ENCODE measurements at places on chromosomes 16 and 17.
A peak's percentile ranks its signal among the peaks of the same experiment; 100 is the strongest.

DNA sequence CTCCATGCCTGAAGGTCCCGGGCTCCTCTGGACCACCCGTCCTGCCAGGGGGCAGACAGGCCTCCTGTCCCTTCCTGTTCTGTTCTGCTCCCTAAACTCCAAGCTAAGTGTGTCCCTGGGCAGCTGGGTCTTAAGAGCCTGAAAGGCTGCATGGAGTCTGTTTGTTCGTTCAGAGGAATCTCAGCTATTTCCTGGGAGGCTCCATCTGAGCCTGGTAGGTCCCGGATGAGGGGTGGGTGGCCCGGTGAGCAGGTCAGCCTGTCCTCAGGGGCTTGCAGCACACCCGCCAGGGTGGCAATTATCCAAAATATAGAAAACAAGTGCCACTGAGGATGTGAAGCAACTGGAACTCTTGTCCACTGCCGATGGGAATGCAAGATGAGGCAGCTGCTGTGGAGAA, 12.6 kb downstream of the ACTG1 start:
- DNase-seq, result no peak

DNA sequence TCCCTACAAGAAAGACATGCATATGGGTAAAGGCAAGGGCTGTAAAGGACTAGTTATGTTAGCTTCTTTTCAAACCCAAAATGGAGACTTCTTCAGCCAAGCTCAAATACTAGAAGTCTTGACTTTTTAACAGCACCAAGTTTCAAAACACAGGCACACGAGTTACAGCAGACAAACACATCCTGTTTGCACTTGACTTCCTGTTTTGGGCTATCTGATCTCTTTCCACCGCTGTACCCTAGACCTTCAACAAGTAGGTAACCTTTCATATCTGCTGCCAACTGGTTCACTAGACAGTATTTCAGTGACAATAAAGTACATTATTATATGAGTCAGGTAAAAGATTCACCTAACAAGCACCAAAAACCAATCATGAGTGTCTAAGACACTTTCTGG, 12.3 kb downstream of the RFFL start:
- no peak for DNase-seq

DNA sequence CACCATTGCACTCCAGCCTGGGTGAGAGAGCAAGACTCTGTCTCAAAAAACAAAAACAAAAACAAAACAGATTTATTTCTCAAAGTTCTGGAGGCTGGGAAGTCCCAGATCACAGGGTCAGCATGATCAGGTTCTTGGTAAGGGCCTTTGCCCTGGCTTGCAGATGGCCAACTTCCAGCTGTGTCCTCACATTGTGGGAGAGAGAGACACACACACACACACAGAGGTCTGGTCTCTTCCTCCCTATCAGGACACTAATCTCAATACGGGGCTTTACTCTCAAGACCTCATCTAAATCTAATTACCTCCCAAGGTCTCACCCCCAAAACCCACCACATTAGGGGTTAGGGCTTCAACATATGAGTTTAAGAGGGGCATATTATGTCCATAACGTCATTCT, 26.4 kb upstream of the TAOK1 start:
- DNase-seq, result no peak

GRCh38 chr17:79674506-79675412, 56.0 kb upstream of the ENPP7 start:
- no peak for DNase-seq

- DNase-seq, result peak; percentile 24
These were observed 5.6 kb downstream of the CDH16 start for GRCh38 chr16:66913081-66913480.

- DNase-seq, result no peak
These were observed 132.2 kb downstream of the SKAP1 start for GRCh38 chr17:48297825-48298224.

- DNase-seq, result no peak
These were observed 315.5 kb upstream of the RBFOX1 start for GRCh38 chr16:7017006-7017662.

DNA sequence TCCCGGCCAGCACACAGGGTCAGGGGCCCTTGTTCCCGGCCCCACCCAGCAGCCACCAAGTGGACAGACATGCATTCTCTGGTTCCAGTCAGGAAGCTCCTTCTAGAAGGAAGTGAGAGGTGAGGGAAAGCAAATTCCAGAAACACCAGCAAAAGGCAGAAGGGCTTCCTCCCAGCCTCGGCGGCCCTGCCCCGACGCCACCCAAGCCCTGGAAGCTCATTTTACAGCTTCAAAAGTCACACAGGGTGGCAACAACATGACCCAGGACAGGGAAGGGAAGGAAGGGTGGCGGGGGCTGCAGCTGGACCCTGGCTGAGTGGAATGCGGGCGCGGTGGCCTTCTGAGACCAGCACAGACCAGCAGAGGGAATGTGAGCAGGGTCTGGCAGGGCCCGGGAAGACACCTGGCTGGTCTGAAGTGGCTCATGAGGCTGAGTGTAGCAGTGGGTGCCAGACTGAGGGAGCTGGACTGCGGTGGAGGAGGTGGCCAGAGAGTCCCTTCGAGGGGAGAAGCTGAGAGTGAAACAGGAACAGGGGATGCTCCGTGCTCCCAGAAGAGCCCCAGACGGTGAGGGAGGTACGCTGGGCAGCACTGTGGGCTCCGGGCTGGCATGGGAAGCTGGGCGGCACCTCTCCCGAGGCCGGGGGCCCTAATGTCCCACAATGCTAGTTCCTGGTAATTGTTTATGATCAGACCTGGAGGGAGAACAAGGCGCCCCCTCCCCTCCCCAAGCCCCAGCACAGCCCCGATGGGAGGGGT, 1.9 kb upstream of the UNC13D start:
- peak; percentile 34 for DNase-seq

GRCh38 chr17:32192379-32192778, 50.1 kb downstream of the RHOT1 start:
- no peak for DNase-seq

DNA sequence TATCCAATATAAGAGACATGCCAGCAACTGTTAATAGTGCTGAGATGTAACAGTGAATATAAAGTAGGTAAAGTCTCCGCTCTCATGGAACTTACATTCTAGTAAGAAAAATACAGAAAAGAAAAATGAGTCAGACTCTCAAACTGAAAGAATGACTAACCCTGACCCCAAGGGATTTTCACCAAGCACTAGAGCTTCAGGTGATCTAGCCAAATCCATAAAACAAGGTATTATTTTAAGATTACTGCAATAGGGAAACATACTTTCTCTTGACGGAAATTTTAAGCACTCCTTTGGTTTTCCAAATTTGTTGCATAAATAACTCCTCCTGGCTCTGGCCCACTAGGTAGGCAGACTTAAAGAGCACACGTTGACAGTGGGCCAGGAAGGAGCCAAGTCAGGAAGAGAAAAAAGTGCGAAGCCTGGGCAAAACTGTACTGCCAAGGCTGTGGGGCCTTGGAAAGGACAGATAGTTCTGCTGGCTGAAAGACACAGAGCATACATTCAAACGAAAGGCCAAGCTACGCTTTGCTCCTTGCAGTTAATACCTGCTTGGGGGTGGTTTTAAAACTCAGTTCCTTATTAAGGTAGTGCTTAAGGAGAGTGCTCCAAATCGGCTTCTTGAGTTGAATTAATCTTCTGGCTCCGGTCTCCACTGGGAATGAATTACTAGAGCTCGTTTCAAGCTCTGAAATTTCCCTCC, 1.4 kb downstream of the GOT2 start:
- no peak for DNase-seq

DNA sequence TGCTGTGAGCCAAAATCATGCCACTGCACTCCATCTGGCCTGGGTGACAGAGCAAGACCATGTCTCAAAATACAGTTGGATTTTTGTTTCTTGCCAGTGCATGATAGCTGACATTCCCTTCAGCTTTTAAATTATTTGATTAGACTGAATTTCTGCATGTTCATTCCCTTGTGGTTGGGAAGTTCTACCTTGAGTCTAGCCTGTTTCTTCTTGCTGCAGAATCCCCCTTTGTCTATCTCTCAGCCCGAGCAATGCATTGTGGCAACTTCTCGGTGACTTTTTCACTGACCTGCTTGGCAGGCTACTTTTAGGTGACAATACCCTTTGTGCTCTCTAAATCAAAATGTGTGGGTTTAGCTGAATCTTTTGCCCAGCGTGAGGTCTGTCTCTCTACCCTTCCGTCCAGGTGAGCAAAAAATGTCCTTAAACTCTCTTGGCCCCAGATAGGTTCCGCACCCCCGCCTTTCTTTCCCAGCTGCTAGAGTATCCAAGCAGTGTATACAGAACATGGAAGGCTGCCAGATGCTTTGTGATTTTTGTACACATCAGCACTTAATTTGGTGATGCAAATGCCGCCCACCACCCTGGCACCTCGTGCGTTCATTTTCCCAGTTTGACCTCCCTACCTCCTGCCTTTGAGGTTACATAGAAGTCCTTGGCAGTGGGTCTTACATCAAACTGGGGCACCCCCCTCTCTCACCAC, 130.2 kb downstream of the ABCC6 start:
- no peak for DNase-seq

DNA sequence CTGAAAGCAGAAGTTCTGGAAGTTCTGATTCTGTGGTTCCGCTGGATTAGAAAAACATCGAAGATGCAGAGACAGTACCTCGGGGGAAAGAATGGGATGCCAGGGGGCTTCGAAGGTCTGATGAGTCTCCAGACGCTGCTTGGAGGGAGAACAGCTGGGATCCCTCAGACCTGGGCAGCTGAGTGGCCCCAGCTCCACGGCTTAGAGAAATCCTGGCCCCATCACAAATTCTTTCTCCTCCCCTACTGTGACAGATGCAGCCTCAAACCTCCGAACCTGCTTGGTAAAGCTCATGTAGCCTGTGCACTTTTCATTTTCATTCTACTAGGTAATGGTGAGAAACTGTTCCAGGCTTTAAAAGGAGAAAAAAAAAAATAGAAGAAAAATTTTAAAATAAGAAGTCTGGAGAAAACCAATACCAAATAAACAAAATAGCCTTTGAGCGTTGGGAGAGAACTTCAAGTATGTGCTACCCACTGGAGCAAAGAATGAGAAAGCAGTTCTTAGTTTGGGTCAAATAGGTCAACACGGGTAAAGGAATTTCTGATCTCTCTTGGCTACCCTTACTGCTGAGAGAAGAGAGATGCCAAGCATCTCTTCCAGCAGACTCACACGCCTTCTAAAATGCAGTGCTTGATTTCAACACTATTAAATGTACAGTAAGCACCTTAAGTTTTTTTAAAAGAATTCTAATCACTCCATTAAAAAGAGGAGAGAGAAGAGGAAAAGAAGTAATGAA, 19.9 kb downstream of the MAF start:
- no peak for DNase-seq

- DNase-seq, result peak; percentile 18
These were observed 3.5 kb upstream of the CES4A start for GRCh38 chr16:66984892-66985311.

GRCh38 chr16:89383095-89384003, 107.0 kb downstream of the ANKRD11 start:
- peak; percentile 60 for DNase-seq

GRCh38 chr17:45719335-45720071, 64.6 kb upstream of the CRHR1 start:
- DNase-seq, result no peak

- no peak for DNase-seq
These were observed 14.9 kb downstream of the RBFOX3 start for GRCh38 chr17:79595921-79596320.

DNA sequence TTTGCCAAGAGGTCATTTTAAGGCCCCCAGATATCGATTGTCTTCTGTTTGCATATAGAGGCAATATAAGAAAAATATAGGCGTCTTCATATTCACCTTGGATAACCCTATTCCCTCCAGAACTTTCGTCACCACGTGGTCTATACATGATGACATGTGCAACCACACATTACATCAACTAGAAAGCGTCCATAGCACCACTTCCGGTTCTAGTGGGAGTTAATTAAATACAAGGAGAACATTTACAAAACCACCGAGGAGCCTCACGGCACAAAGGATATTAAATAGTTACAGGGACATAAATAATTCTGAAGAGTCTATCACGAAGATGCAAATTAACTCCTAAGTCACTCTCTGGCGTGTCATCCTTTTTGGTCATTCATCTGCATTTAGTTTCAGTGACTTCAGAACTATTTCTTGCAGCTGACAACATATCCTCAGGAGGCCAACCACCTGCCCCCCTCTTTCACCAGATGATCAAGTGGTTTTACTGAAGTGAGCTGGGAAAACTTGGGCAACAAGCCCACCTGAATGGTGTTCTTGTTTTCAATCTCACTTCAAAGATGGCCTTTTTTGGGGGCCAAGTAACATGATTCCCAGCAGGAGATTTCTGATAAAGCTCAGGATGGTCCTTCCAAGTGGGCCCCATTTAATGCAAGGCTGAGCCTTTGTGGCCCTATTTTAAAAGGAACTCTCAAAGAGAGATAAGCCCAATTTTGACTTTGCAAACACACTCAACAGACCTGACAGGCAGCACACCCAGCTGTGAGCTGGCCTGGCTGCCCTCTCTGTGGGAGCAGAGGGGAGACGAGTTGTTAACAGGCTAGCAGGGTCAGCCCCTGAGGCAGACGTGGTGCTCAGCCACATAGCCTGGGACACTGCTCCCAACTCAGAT, 15.3 kb downstream of the CMTM3 start:
- DNase-seq, result no peak

- DNase-seq, result no peak
These were observed 13.8 kb downstream of the USP22 start for GRCh38 chr17:21029036-21029435.

- peak; percentile 74 for DNase-seq
These were observed 6.6 kb downstream of the C1QTNF8 start for GRCh38 chr16:1089439-1089821.

DNA sequence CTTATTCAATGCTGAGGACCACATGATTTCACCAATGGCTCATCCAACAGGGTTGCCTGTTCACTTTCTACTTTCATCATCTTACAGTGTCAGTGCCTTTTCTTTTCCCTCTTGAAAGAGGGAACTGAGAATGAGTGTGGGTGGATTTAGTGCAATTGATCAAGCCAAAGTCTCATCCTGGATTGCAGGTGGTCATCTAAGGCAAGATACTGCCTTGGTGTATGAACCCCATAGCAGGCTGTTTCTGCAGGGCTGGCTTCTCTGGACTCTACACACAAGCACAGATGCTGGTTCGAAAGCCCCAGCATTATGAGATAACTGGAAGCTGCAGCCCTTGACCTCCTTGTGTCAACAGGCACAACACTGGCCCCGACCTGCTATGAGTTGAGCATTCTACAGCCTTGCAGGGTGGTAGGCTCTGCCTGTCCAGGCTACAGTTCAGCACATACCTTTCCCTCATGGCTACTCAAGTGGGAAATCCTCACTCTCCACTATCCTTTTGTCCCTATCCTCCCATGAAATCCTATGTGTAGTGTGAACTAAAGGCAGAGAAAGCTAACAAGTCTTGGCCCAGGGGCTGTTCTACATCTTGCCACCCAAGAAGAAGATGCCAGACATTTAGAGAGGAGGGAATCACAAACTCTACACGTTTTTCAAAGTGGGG, 358.7 kb downstream of the SLC39A11 start:
- no peak for DNase-seq

- DNase-seq, result no peak
These were observed 50.4 kb downstream of the SNX29 start for GRCh38 chr16:12026741-12027490.

GRCh38 chr17:61409301-61410112, 9.9 kb downstream of the TBX2 start:
- peak; percentile 84 for DNase-seq
